ENCODE measurements at places on chromosomes 6 and 20. TPM values are rescaled to one million over a fixed set of nuclear protein-coding genes. Genes with fewer than 3 reads are reported as not detected.

LY86 gene
- not detected for total RNA-seq

HIVEP2 gene
- total RNA-seq = 17.6 TPM

GRCh38 chr6:33008944-33009861 is at the start of gene HLA-DOA:
TSS of gene HLA-DOA (minus strand) at chr6:33009591.
- peaks cover 53% of the 10 kb centered on the region for H3K27me3 ChIP-seq
- H3K4me1 ChIP-seq = no peaks in the 10 kb centered on the region
- no peak within 1 kb of the TSS for H3K4me3 ChIP-seq
- H3K27ac ChIP-seq = no peak within 1 kb of the TSS
- no peak for DNase-seq
- H3K36me3 ChIP-seq = no peaks in the 10 kb centered on the region

GRCh38 chr6:130851026-130851425 is 23.8 kb downstream of the SMLR1 start:
- H3K27me3 ChIP-seq = no peaks in the 10 kb centered on the region
- no peak for DNase-seq
- H3K36me3 ChIP-seq = peaks cover 12% of the 10 kb centered on the region
- H3K4me1 ChIP-seq = peaks cover 60% of the 10 kb centered on the region
